ENCODE measurements at places on chromosomes 2 and 18. TPM values are rescaled to one million over a fixed set of nuclear protein-coding genes. Genes with fewer than 3 reads are reported as not detected.
A peak's percentile ranks its signal among the peaks of the same experiment; 100 is the strongest.

DNA sequence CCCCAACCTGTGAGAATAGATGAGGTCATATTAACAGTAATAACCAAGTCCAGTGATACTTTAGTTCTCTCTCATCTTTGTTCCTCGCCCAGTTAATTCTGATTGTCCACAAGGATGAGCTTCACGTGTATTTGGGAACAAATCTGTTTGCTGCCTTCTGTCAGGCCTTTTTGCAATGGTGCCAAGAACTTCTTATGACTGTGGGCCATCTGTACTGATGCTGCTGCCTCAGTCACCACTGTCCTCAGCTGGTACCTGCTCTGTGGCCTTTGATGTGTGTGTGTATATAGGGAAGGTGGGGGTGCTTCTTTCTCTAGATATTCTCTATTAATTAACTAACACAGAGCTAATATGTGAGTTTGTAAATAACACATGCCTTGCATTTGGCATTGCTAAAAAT is 392.9 kb downstream of the TGIF1 start:
- no peak for DNase-seq
- H3K27me3 ChIP-seq, result no peaks in the 10 kb centered on the region
- H3K4me3 ChIP-seq, result no peak overlapping the region
- H3K4me1 ChIP-seq, result no peaks in the 10 kb centered on the region
- H3K27ac ChIP-seq, result no peak overlapping the region

DNA sequence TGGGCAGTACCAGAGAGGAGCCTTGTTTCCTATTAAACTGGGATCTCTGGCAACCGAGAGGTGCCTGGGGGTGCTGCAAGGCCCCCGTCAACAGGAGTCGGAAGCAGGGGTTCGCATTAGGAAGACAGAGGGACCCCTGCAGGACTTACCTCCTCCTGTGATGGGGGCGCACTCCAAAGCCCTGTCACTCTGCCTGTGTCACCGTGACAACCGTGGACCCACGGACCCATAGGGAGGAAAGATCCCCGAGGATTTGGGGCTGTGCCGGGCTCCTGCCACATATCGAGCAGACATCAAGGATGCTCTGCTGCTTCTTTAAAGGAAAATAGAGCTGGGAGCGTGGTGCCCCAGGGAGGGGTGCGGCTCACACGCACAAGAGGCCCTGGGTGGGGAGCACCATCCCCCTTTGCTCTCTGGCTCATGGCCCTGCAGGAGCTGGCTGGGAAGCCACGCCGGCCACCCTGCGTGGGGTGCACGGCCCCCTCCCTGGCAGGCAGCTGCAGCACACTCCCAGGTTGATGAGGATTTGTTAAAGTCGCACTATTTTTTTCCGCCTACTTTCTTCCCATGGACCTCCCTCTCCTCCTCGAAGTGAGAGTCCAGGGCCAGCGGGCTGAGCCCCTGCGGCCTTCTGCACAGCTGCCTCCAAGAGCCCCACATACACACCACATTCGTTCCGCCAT is 167.5 kb downstream of the TWIST2 start:
- H3K27ac ChIP-seq, result no peak overlapping the region
- H3K4me1 ChIP-seq, result no peaks in the 10 kb centered on the region
- peak; percentile 49 for DNase-seq
- H3K4me3 ChIP-seq, result no peak overlapping the region
- H3K36me3 ChIP-seq, result no peaks in the 10 kb centered on the region

GRCh38 chr18:10271481-10271880 is 183.0 kb upstream of the APCDD1 start:
- H3K27ac ChIP-seq, result no peak overlapping the region
- H3K36me3 ChIP-seq, result no peaks in the 10 kb centered on the region
- H3K4me1 ChIP-seq, result peaks cover 7% of the 10 kb centered on the region
- no peak overlapping the region for H3K4me3 ChIP-seq
- no peak for DNase-seq

- H3K27ac ChIP-seq, result no peak overlapping the region
- H3K27me3 ChIP-seq, result no peaks in the 10 kb centered on the region
- DNase-seq, result no peak
- no peak overlapping the region for H3K4me3 ChIP-seq
- no peaks in the 10 kb centered on the region for H3K36me3 ChIP-seq
- no peaks in the 10 kb centered on the region for H3K4me1 ChIP-seq
These were observed 170.0 kb downstream of the CERS6 start for GRCh38 chr2:168626096-168626495.

- H3K4me3 ChIP-seq, result no peak overlapping the region
- H3K27me3 ChIP-seq, result peaks cover 14% of the 10 kb centered on the region
- H3K36me3 ChIP-seq, result no peaks in the 10 kb centered on the region
- DNase-seq, result no peak
These were observed 108.1 kb upstream of the ACAA2 start for GRCh38 chr18:49921318-49921985.

GRCh38 chr2:30412684-30413570 is 34.1 kb upstream of the LCLAT1 start:
- DNase-seq, result no peak
- no peaks in the 10 kb centered on the region for H3K27me3 ChIP-seq
- H3K36me3 ChIP-seq, result no peaks in the 10 kb centered on the region
- peaks cover 20% of the 10 kb centered on the region for H3K4me1 ChIP-seq
- H3K4me3 ChIP-seq, result no peak overlapping the region
- peak overlapping the region; percentile 59 for H3K27ac ChIP-seq

- no peaks in the 10 kb centered on the region for H3K27me3 ChIP-seq
- no peak overlapping the region for H3K27ac ChIP-seq
- H3K4me3 ChIP-seq, result no peak overlapping the region
- no peak for DNase-seq
- H3K36me3 ChIP-seq, result no peaks in the 10 kb centered on the region
- H3K4me1 ChIP-seq, result no peaks in the 10 kb centered on the region
These were observed 501.5 kb downstream of the NR4A2 start for GRCh38 chr2:155830817-155831579.

- H3K4me3 ChIP-seq, result no peak overlapping the region
- H3K27me3 ChIP-seq, result no peaks in the 10 kb centered on the region
- H3K36me3 ChIP-seq, result peaks cover 36% of the 10 kb centered on the region
- no peaks in the 10 kb centered on the region for H3K4me1 ChIP-seq
- DNase-seq, result no peak
These were observed 121.3 kb upstream of the BOD1L2 start for GRCh38 chr18:57025540-57025939.

Gene NR4A2
- total RNA-seq, result 3.5 TPM

Gene ANKRD53
- total RNA-seq, result 0.38 TPM

Gene PCARE
- total RNA-seq, result 0.55 TPM

Gene CHRNG
- total RNA-seq, result not detected

Gene GPR55
- 1.2 TPM for total RNA-seq

Gene NXPH2
- total RNA-seq, result not detected

All from upper lobe of right lung (tissue), 1 donor.